ENCODE measurements at places on chromosomes 12 and 14.

DNA sequence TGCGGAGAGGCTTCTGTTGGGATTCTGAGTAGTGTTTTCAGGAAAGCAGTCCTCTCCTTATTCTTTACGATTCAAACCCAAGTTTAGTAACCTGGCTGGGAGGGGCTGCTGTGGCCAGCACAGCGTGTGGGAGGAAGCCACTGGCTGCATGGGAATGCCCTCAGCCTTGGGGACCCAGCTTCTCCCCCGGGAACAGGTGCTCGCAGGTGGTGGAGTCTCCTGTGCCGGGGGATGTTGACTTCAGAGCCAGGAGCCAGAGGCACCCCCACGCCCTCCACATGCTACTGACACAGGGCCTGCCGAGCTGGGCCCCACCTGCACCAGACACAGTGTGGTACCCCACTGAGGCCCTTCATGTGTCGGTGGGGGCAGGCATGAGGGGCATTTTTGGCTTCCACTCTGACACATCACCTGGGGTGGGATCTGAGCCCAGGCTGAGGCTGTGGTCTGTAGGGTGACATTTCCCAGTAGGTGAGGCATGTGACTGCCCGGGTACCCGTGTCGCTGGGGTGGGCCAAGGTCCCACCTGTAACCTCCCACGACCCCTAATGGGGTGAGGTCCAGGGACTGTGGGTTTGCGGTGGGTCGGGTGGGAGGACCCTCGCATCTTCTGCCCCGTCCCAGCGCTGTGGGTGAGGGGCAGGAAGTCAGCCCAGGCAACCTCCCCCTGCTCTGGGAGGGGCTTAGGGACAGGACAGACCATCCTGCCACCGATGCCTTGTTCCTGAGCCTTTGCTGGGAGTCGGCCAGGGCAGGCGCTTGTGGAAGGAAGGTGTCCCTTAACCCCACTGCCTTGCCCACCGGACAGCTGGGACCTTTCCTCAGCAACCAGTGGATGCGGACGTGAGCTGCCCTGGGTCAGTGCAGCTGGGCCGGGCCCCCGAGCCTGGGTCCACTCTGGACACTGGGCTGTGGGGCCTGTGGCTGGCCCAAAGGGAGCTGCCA lies 26.5 kb downstream of the MTA1 start:
- no peak for DNase-seq

DNA sequence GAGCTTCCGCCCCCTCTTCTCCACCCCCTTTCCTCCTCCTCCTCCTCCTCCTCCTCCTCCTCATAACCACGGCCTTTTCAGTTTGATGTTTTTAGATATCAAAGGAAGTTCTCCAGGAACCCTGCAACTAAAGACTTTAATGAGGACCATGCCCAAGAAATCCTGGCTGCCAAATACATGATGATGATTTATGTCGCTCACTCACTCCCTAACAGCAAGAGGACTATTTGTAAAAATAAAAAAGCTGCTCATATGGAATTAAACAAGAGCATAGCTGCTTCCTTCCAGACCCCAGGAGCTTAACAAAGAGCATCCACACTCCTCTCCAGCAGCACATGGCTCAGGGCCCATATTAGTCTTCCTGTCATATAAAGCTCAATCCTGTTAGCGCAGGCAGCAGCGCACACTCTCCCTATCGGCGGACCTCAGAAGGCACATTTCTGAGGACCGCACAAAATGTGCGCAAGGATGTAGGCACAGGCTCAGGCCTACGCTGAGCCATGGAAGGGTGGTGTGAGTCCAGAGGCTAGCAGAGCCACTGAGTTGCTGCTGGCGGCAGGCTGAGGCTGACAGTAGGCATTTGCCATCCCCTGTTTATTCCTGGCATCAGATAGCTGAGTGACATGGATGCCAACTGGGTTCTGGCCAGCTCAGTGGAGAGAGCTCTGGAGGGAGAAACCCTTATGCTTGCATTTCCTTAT lies 232.8 kb downstream of the MSRB3 start:
- DNase-seq = no peak

GRCh38 chr12:54337854-54338650 lies 13.1 kb downstream of the COPZ1 start:
- DNase-seq = no peak

DNA sequence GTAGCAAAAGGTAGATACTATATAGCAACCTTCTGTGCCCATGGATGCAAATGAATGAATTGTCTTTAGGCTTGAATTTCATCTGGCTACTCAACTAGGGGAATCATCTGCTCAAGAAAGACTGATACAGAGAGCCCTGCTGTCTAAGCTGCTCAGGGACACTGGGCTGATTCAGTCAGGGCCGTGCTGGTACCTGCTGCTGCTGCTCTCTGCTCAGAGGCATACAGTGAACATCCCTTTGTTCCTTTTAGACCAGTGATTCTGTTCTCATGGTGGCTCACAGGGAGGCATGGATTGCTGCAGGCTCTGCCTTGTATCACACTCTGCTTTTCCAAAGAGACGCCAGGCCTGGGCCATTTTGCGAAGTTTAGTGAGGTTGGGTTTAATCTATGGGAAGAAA lies 14.1 kb downstream of the EIF2B2 start:
- no peak for DNase-seq

- DNase-seq = no peak
Measured at GRCh38 chr14:65860956-65861611, 448.6 kb downstream of the FUT8 start.

GRCh38 chr14:25485381-25485780 lies 435.4 kb upstream of the STXBP6 start:
- no peak for DNase-seq

DNA sequence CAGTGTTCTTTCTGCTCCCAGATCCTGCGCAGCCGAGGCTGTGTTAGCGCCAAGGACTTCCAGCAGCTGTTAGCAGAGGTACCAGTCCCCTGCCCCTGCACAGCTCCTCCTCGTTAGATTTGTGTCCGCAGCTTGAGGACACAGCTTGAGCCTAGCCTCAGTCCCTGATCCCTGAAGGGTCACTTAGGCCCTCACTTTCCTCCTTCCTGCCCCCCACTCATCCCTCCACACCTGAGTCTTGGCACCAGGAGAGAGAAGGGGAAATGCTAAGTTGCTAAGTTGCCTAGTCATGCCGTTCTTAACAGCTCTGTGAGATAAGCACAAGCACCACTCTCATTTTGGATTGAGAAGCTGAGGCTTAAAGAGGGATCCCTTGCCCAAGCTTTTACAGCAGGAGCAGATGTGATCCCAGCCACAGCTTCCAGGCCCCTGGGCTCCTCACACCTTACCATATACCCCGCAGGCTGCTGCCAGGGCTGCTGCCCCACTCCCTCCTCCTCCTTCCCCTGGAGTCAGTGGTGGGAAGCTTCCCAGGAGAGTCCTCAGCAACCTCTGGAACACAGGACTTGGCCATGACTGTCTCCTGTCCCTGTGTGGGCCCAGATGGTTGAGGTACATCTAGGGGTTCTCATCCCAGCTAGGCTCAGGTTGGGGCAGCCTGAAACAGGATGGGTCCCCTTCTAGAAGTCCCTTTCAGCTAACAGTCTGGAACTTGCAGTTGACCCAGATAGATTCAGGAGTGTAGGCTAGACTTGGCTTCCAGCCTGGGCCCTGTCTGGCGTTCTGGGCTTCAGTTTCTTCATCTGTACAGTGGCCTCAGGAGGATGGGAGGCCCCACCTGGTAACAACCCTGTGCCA lies 975 bp downstream of the OGFOD2 start:
- DNase-seq = no peak

- no peak for DNase-seq
Measured at GRCh38 chr14:38404100-38404541, 148.2 kb upstream of the CLEC14A start.

GRCh38 chr12:34397591-34398365 lies 375.5 kb downstream of the ALG10 start:
- no peak for DNase-seq

DNA sequence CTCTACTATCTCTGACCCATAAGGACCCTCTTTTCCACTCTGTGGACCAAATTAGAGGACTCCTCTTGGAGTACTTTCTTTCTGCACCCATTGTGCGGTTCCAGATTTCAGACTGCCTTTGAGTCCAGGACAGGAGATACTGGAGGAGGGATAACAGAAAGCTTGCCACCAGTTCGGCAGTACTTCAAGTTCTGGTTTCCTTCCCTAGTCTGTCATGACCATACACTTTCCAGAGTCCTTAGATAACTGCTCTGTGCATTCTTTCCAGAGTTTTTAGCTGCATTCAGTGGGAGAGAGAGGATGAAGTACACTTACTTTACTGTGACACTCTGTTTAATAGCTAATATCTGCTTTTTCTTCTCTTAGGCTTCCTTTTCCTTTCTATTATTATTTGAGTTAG lies 54.8 kb upstream of the OSBPL8 start:
- DNase-seq = no peak

DNA sequence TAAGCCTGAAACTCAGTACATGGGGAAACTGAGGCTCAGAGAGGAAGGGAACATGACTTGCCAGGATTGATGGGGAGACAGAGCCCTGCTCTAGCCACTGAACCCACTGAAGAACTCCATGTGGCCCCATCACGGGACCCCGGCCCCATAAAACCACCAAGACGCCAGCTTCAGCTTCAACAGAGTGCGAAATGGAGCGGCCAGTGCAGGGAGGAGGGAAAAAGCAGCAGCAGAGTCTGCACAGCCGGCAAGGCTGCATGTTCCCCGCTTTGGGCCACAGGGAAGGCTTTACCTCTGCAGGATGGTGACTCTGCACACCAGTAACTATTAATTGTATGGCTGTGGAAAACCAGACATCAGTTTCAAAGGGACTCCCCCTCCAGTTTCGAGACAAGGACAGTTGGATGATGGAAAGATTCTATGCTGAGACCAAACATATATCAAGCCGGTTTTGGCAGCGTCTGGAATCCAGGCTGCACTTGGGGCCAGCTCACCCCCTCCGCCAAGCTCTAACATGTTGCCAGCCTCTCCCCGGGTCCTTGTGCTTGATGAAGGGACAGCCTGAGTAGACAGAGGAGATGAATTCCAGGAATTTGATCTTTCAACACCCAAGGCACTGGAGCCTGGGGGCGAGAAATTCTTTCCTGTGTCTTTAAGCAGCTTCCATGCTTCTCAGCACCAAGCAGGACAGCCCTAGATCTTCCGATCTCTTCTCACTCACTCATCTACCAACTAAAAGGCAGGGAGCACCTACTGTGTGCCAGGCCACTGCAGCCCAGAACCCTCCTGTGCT lies 55.7 kb upstream of the BCL11B start:
- no peak for DNase-seq

DNA sequence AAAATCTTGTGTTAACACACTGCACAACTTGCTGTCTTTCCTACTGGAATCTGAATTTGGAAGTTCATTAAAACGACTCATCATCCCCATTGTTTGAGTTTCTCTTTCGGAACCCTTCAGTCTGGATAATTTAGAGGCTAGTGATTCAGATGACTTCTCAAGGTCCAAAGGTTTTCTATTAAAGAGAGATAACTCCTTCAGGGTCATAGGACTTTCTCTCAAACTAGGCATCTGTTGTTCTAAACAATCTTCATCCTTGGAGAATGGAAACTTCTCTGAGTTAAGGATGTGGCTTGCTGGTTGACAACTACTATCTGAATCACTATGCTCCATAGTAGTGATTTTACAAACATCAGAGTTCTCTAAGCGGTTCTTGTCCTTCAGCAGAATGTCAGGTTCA lies 4.4 kb downstream of the MLH3 start:
- DNase-seq = no peak

GRCh38 chr12:98754095-98754494 lies 109.0 kb downstream of the APAF1 start:
- no peak for DNase-seq

GRCh38 chr12:93918262-93918661 lies 230.1 kb upstream of the PLXNC1 start:
- no peak for DNase-seq

- DNase-seq = no peak
Measured at GRCh38 chr14:34110531-34110930, 159.7 kb upstream of the EGLN3 start.

DNA sequence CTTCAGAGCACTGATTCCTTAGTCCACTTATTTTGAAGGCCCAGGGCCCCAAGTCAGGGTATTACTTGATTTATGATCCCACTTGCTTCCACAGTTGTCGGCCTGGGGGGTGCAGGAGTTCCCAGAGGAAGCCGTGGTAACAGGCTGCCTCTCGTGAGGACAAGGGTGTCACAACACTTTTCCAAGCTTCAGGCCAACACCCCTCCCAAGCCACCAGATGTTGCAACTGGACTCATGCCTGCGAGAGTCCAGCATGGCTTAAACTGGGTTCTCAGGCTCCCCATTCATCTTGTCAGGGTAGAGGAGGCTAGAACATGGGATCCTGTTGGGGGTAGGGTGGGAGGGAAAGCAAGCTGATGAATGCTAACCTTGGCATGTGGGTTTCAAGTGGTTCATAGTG lies 56.1 kb downstream of the BMP4 start:
- DNase-seq = no peak

- no peak for DNase-seq
Measured at GRCh38 chr14:37988472-37988871, 219.2 kb upstream of the SSTR1 start.

- no peak for DNase-seq
Measured at GRCh38 chr14:63897721-63898163, 44.9 kb downstream of the SYNE2 start.

DNA sequence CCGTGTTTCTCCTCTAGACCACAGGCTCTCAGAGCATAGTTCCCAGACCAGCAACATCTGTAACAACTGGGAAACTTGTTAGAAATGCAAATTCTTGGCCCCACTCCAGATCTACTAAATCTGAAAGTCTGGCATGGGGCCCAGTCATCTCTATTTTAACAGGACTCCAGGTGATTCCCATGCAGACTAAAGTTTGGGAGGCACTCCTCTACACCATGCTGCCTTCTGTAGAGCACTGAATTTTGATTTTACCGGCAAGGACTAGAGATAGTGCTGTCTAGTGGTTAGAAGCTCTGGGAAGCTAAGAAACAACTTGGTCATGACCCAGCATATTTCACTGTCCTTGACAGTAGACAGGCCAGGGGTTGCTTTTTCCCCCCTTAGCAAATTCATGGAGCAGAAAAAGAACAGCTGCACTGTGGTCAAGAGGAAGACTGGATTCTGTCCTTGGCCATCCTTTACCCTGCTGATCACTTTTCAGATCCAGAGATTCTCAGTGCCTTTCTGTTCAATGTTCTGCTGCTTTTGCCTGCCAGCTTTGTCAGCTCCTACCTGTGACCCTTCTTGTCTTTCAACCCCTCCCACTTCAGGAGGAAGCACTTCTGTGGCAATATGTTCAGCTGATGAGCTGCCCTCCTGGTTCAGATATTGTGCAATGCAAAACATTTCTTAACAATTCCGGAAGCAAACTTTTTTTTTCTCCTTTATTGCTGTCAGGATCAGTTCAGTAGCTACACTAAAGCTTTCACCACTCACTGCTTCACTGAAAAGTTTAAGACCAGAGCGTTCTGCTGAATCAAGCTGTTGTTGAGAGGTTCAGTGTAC lies 133.8 kb upstream of the NUDT4 start:
- DNase-seq = no peak
